ENCODE measurements at places on chromosomes 7 and 10.

- no peak for DNase-seq
These were observed 61.5 kb downstream of the ZMIZ1 start for GRCh38 chr10:79130255-79130654.

- DNase-seq: no peak
These were observed 16.2 kb upstream of the NME8 start for GRCh38 chr7:37832194-37832593.

GRCh38 chr7:97075928-97076327 is 41.6 kb upstream of the SDHAF3 start:
- no peak for DNase-seq

DNA sequence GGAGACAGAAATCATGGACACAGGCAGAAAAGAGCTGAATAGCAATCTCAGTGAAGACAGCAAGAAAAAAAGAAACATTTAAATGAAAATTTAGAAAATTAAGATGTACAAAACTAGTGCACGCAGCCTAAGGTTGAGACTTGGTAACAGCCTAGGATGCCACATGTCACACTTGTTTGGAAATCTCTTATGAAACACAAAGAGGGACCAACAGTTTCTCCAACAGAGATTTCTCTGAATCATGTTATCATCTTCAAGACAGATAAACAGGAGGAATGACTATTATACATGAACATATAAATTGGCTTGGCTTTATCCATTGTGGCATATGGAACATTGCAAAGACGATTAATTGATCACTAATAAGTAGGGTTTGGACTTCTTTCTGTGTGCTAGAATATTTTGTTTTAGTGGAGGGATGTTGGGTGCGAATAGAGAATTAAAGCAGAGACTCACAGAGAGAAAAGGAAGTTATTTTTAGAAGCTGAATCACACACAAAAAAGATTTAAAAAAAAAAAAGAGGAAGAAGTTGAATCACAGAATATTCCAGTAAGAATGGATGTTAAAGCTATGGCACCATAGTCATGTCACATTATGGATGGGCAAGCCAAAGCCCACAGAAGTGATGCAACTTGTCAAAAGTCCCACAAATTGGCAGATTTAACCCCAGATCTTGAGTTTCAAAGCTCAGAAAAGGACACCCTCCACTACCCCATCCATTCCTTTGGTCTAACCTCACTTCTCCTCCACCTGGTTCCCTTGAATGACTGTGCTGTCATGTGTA is 91.6 kb downstream of the MYOF start:
- DNase-seq: no peak

GRCh38 chr7:35362341-35362740 is 108.4 kb upstream of the TBX20 start:
- no peak for DNase-seq

DNA sequence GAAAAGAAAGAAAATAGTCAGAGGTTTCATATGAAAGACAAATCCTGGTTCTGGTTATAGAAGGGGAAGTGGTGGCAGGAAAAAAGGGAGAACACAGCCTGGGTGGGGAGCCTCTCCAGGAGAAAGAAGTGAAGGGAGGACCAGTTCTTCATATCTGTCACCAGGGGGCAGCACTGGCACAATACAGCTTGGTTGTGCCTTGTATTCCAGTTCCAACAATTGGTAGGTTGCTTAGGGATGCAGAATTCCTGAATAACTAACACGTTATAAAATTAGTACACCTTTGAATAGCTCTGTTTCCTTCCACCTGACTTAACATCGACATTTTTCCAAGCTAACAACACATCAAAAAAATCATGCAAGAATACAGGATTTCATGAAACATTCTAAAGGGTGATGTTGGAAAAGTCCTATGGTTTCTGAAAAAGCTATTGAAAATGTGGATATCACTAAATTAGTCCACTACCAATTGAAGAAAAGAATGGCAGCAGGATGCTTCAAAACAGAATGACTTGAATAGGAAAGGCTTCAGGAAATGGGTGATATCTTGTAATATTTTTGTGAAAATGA is 52.9 kb downstream of the CYP26A1 start:
- DNase-seq: no peak

DNA sequence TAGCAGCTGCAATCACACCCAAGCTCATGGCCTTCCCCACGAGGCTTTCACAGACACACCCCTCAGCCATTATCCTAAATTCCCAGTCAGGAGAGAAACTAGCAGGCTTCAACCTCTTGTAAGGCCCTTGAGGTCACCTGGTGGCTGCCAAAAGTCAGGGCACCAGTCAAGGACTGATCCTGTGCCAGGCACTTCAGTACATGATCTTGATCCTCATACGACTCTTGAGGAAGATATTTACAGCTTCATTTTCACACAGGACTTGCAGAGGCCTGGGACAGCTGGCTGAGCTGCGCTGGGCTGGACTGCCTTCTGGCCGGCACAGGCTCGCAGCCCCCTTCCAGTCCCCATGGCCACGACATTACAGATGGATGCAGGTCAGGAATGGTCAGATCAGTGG is 8.8 kb downstream of the PDAP1 start:
- no peak for DNase-seq

GRCh38 chr7:70728872-70729552 is 402.9 kb upstream of the GALNT17 start:
- DNase-seq: no peak

DNA sequence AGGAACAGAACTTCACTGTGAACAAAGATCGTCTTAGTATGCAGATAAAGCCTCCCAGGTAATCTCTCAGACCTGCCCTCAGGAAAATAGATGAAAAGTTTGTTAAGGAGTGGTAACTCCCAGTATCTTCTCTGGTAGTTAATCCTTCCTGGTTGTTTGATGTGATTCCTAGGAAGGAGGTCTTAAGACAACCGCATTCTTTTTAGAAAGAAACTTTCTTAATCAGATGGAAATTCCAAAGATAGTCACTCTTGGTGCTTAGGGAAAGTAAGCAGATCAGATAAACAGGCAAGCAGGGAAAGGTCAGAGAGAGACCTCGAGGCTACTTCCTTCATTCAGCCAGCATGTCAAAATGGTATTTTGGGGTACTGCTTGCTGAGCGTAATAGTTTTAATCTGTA is 30.5 kb upstream of the ARMC3 start:
- no peak for DNase-seq

- no peak for DNase-seq
These were observed 516.3 kb upstream of the MKI67 start for GRCh38 chr10:128642502-128642901.

DNA sequence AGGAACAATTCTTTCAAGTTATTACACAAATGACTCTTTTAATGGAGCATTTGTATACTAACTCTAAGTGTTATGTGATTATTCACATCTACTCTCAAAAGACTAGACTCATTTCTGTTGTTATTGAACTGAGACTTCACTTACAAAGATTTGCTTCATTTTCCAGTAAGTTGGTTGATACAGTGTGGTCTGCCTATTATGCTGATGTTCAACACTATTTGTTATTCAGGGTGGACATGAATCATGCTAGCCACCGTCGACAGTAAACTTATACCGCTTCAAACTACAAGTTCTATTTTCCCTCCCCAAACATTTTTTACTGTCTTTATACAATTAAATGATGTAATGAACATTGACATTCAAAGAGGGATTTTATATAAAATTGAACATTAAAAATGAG is 84.5 kb downstream of the PRKG1 start:
- no peak for DNase-seq

DNA sequence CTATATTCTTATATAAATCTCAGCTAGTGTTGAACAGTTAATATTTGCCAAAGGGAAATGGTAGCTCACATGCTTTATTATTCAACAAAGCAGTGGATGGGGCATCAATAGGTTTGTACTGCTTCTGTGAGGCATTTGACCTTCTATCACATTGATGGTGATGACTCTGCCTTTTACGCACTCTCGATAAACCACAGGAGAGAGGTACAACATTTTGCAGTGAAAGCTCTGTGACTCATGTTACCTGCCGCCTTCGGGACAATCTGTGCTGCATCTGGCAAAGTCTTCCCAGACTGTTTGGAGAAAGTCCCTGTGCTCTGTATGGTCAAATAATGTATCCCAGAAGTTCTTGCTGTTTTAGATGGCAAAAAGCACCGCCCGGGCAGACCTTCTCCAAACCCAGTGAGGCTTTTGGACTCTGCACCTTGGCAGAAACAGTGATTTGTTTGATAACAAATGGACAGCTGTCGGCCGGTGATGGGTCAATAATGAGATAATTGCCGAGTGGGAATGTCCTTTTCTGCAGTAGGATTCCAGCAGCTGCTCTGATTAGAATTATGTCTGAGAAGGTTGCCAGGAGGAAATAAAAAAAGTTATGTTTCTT is 61.0 kb downstream of the PLPP4 start:
- DNase-seq: no peak

DNA sequence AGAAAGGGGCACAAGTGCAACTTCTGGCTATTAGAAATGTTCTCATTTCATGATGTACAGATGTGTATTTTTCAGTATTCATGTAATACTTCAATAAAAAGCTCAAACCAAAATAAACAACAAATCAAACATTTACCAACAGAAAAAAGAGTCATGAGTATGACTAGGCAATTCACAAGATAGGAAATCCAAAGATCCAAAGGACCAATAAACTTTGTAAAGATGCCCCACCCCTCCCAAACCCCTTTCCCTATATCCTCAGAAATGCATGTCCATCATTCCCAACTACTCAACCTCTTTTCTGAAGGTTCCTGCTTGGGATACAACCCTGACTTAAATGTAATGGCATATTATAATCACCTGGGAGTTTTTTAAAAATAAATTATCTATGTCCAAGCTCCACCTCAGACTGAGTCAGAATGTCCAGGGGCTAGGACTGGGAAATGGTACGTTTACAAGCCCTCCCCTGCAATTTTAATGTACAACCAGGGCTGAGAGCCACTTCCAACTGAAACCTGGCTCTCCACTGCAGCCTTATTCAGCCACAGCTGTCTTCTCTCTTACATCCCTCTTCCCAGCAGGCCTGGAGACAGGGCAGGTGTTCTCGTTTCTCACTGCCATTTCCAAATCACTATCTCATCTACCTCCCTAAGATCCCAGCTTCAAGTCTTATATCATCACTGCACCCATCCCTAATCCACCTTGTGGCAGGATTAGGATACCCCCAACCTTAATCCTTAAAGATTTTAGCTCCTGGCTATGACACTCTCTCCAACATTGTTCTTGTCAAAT is 36.5 kb downstream of the COA1 start:
- no peak for DNase-seq

DNA sequence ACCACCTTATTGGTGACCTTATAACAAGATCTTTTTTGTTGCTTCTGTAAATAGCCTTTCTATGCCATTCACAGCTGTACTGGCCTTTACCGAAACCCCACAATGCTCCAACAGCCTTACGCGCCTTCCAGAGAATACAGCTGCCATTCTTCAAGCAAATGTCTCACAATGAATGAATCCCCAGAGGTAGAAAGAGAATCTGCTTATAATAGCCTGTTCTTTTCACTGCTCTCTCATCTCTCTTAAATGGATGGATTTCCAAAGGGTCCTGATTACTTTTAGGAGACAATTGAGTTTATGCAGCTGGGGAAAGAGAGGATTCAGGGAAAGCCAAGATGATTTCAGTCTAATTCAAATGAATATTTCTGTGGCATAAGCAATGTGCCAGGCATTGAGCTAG is 183.1 kb upstream of the PDE1C start:
- no peak for DNase-seq

GRCh38 chr10:30000802-30001571 is 58.4 kb downstream of the JCAD start:
- no peak for DNase-seq

DNA sequence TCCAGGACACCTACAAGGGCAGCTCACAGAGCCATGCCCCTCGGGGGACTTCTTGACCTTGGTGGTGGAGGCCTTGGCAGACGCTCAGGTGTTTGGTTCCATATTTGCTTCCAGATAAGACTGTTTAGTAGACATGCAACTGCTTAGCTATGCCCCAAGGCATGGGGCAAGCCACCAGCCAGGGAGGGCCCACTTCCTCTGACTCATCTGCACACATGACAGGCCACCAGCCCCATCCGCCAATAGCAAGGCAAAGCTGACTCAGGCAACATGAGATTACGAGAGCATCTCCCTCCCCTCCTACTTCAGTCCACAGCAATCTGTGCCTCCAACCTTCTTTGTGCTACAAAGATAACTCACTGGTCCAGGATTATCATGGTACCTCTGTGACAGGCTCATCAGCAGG is 54.9 kb downstream of the KCNMA1 start:
- no peak for DNase-seq

- DNase-seq: no peak
These were observed 39.7 kb upstream of the MKRN1 start for GRCh38 chr7:140519007-140519399.

- no peak for DNase-seq
These were observed 94.3 kb downstream of the UBE2H start for GRCh38 chr7:129858490-129858889.

DNA sequence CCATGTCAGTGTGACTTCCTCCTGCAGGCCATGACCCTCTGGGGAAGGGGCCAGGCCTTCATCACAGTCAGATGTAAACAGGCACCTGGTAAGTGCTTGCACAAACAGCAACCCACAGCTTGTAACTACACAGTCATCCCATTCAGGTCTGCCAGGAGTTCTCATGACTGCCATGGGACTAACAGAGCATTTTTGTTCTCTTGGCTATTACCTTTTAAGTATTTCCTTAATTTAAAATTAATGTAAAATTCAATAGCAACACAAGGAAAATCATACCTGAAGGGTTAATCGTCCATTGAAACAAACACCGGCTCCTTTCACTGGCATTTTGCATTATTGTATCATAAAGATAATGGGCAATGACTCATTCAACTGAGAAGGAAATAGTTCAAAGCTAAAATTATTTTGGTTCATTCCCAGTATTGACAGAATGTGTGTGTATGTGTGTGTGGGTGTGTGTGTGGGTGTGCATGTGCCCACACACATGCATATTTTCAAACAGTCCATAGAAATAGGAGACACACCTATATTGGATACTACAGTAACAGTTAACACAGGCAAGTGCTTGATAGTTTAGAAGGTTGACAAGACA is 307.9 kb downstream of the WDR11 start:
- DNase-seq: no peak

- no peak for DNase-seq
These were observed 994.9 kb downstream of the REEP3 start for GRCh38 chr10:64515970-64516699.

GRCh38 chr10:112827951-112828350 is 122.1 kb upstream of the TCF7L2 start:
- DNase-seq: no peak

GRCh38 chr7:30083334-30083733 is 51.5 kb upstream of the MTURN start:
- DNase-seq: no peak

GRCh38 chr10:60591119-60591518 is 187.2 kb upstream of the CDK1 start:
- no peak for DNase-seq

DNA sequence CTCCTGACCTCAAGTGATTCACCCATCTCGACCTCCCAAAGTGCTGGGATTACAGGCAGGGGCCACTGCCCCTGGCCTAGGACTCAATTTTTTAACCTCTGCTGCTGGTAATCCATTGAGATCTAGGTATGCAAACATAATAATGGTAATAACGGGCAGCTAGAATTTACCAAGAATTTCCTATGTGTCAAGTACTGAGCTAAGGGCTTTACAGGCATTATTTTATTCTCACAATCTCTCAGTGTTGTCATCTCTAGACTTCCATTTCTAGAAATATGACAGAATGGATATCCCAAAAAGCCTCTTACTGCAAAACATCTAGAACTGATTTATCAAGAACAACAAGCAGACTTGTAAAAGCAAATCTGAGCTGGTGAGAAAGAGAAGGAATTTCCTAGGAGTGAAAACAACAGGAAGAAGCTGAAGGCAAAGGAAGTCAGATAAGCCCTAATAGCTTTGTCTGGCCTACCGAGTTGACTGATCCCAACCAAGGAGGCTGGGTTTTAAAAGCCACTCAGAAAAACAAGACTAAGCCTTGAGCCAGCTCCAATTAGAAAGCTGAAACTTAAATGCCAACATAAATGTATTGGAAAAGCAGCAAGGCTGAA is 70.6 kb downstream of the CCDC71L start:
- no peak for DNase-seq

Data from stimulated activated CD8-positive, alpha-beta memory T cell treated with anti-CD3 and anti-CD28 coated beads, Interleukin-7, amount 100 ng/mL, for 1 hour (primary cell).